ENCODE measurements at places on chromosomes 4 and X. TPM values are rescaled to one million over a fixed set of nuclear protein-coding genes. Genes with fewer than 3 reads are reported as not detected.

DNA sequence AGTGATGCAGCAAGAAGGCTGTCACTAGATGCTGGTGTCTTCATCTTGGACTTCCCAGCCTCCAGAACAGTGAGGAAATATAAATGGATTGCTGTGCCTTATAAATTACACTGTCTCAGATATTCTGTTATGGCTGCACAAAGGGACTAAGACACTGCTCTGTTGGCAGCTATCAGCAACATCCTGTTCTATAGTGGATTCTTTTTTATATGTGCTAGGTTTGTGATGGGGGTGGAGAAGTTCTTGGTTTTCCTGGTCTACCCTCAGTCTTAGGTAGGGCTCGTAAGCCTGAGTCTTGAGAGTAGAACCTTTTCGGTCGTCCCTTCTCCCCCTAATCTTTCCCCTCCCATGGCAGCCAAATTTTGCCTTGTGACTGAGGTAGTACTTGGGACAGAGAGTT is 17.3 kb downstream of the STIM2 start:
- H3K27me3 ChIP-seq: no peaks in the 10 kb centered on the region
- no peak for DNase-seq
- H3K4me1 ChIP-seq: no peaks in the 10 kb centered on the region

DNA sequence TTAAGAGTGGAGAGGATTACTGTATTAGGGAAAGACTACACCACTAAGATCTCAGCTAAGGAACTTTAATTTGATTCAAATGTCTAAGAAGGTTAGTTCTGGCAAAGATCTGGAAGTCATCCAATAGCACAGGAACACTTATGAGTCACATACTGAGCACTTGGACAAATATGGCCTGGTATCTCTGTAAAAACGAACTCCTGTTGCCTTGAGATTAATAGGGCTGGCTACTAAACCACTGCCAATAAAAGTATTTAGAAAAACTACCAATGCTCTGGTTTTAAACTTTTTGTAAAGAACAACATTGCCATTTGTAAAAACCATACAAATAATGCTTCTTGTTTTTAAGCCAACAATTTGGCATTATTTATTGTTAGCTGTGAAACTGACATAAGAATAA is 70.5 kb downstream of the SEC24D start:
- no peak for DNase-seq
- peaks cover 32% of the 10 kb centered on the region for H3K4me1 ChIP-seq
- H3K36me3 ChIP-seq: peaks cover 68% of the 10 kb centered on the region

GRCh38 chr4:24032371-24032989 is 142.6 kb upstream of the PPARGC1A start:
- no peaks in the 10 kb centered on the region for H3K27me3 ChIP-seq
- DNase-seq: no peak
- H3K27ac ChIP-seq: no peak overlapping the region
- H3K4me3 ChIP-seq: no peak overlapping the region
- H3K4me1 ChIP-seq: no peaks in the 10 kb centered on the region

GRCh38 chr4:188403272-188403671 is 264.0 kb downstream of the TRIML1 start:
- no peak overlapping the region for H3K4me3 ChIP-seq
- H3K4me1 ChIP-seq: no peaks in the 10 kb centered on the region
- no peaks in the 10 kb centered on the region for H3K36me3 ChIP-seq
- no peaks in the 10 kb centered on the region for H3K27me3 ChIP-seq

DNA sequence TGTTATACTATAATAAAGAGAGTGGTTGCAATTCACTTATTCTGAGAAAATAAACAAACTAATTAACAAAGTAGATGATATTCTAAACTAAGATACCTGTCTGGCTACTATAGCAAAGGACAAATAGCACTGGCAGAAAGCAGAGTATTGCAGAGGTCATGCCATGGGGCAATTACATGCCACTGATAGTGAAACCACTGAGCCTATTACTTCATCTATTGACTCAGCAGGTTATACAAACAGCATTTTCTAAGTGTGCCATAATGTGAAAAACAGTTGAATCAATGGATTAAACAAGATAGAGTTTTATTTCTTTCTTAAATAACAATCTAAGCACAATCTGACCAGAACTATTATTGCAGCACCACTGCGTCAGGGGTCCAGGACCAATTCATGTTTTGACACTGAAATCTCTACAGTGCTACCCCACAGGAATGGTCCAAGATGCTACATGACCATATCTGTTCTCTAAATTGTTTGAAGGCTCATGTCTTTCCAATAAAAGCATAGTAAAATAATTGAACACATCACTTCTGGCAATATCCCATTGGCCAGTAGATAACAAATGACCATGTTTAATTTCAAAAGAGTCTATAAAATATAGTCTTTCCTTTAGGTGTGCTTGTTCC is 389.5 kb upstream of the GRID2 start:
- H3K27me3 ChIP-seq: no peaks in the 10 kb centered on the region
- DNase-seq: no peak
- no peak overlapping the region for H3K4me3 ChIP-seq
- H3K36me3 ChIP-seq: no peaks in the 10 kb centered on the region
- no peaks in the 10 kb centered on the region for H3K4me1 ChIP-seq

DNA sequence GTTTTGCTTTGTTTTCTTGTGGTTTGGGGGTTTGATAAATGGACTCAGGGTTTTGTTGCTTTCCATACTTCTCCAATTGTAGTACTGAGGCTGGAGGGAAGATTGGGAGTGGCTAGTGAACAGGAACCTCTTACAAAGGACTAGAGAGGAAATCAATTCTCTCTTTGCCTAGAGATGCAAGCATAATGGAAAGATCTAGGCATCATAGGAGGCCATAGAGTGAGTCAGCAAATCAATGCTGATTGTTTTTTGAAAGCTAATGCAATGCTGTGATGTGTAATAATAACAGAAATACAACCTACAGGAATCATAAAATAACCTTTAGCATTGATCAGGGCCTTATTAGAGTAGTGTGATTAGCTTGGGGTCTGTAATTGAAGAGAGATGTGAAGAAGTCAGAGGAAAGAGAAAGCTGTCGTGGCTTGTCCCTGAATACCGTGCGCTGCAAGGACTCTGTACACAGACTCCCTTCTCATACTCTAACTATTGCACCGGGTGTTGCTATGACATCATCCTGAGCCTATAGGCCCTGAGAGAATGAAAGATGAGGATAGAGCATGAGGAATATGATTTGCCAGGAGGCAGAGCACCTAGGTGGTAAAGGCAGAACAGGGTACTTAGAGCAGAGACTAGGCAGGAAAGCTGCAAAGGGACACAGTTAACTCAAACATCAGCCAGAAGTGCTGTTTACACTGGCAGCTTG is 29.3 kb upstream of the GPR101 start:
- H3K36me3 ChIP-seq: no peaks in the 10 kb centered on the region
- H3K4me1 ChIP-seq: no peaks in the 10 kb centered on the region
- H3K27me3 ChIP-seq: no peaks in the 10 kb centered on the region
- H3K27ac ChIP-seq: no peak overlapping the region

DNA sequence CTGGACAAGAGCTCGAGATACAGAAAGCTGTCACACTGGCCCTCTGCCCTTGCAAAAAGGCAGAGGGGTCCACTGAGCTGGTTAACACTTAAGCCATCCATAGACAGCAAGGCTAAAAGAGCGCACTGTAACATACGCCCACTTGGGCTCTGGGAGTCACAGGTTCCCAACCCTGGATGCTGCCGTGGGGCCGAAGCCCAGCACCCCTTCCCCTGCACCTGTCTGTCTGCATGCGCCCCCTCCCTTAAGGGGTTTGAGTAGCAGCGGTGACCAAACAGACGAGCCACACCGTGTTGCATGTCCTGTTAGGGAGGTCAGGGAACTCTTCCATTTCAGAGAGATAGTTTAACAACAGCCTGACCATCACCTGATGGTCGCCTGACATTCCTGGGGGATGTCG is 138.4 kb upstream of the GALNTL6 start:
- H3K4me3 ChIP-seq: no peak overlapping the region
- no peaks in the 10 kb centered on the region for H3K27me3 ChIP-seq
- no peaks in the 10 kb centered on the region for H3K4me1 ChIP-seq
- no peaks in the 10 kb centered on the region for H3K36me3 ChIP-seq
- H3K27ac ChIP-seq: no peak overlapping the region

GRCh38 chr4:152310257-152310656 is 225.6 kb downstream of the FBXW7 start:
- no peaks in the 10 kb centered on the region for H3K27me3 ChIP-seq
- DNase-seq: peak; percentile 94
- no peak overlapping the region for H3K4me3 ChIP-seq
- H3K36me3 ChIP-seq: no peaks in the 10 kb centered on the region
- peaks cover 20% of the 10 kb centered on the region for H3K4me1 ChIP-seq

GRCh38 chrX:151393514-151393913 is 3.5 kb upstream of the VMA21 start:
- no peak overlapping the region for H3K4me3 ChIP-seq
- H3K36me3 ChIP-seq: peaks cover 4% of the 10 kb centered on the region
- no peak overlapping the region for H3K27ac ChIP-seq
- DNase-seq: no peak
- peaks cover 8% of the 10 kb centered on the region for H3K4me1 ChIP-seq

DNA sequence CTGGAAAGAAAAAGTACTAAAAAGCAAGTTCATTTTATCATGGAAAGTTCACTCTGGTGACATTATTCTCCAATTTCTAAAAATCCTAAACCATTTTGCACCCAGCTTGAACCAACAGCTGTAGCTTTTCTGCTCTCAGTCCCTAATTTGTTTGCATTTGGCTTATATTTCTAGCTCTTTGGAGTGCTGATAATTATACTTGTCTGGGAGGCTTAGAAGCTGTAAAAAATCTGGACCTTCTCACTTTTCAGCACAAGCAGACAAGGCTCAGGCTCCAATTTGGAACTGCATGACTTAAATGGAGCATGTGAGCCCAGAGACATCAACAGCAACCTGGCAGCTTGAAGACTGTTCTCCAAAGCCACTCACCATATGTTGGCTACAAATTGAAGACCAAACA is 170.9 kb upstream of the PCDH18 start:
- no peak overlapping the region for H3K27ac ChIP-seq
- no peak for DNase-seq
- H3K4me1 ChIP-seq: peaks cover 42% of the 10 kb centered on the region
- no peaks in the 10 kb centered on the region for H3K36me3 ChIP-seq
- H3K27me3 ChIP-seq: no peaks in the 10 kb centered on the region

- H3K4me1 ChIP-seq: no peaks in the 10 kb centered on the region
- H3K4me3 ChIP-seq: no peak overlapping the region
These were observed 274.6 kb upstream of the MAGEB2 start for GRCh38 chrX:29940750-29941149.

DNA sequence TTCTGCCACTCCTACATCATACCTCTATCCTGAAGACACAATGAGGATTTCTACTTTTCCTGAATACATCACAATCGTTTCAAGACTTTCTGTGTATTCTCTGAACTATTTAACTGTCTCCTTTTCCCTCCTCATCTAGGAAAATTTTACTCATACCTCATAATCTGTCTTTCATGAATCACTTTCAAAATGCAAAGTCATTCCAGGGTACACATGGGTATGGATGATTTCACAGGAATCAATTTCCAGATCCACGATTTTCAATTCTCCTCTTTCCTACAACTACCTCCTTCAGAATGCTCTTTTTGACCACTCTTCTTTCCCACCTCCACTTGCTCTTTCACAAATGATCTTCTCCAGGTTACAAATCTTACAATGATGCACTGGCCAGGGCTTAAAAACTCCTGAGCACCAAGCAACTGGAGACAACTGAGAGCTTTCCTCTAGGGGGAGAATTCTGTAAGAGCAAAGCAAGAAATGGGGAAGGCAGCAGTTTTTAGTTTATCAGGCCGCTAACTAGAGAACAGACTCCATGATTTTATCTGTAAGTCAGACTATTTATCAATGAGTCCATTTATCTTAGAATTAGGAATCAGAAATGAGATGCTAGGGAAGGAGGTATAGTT is 116.4 kb downstream of the PPP3CA start:
- no peak overlapping the region for H3K27ac ChIP-seq
- no peak for DNase-seq
- H3K4me1 ChIP-seq: peaks cover 27% of the 10 kb centered on the region
- no peaks in the 10 kb centered on the region for H3K36me3 ChIP-seq
- no peaks in the 10 kb centered on the region for H3K27me3 ChIP-seq
- no peak overlapping the region for H3K4me3 ChIP-seq

ADH1B gene
- not detected for total RNA-seq

ADH4 gene
- total RNA-seq: not detected

PAGE2 gene
- not detected for total RNA-seq

FRMD7 gene
- not detected for total RNA-seq

ZNF718 gene
- 0.05 TPM for total RNA-seq

TREX2 gene
- total RNA-seq: 0.39 TPM

GLRB gene
- total RNA-seq: 13.3 TPM

EDA gene
- total RNA-seq: not detected

LINC00632 gene
- total RNA-seq: not detected

SULT1E1 gene
- total RNA-seq: not detected

Measured in SJSA1 (cell line).